ENCODE measurements at places on chromosomes 1 and 21. TPM values are rescaled to one million over a fixed set of nuclear protein-coding genes. Genes with fewer than 3 reads are reported as not detected.
A peak's percentile ranks its signal among the peaks of the same experiment; 100 is the strongest.

- ATAC-seq = no peak
These were observed 84.2 kb downstream of the LBR start for GRCh38 chr1:225343618-225344017.

- ATAC-seq = no peak
These were observed 415.0 kb downstream of the COL11A1 start for GRCh38 chr1:102693345-102693744.

DNA sequence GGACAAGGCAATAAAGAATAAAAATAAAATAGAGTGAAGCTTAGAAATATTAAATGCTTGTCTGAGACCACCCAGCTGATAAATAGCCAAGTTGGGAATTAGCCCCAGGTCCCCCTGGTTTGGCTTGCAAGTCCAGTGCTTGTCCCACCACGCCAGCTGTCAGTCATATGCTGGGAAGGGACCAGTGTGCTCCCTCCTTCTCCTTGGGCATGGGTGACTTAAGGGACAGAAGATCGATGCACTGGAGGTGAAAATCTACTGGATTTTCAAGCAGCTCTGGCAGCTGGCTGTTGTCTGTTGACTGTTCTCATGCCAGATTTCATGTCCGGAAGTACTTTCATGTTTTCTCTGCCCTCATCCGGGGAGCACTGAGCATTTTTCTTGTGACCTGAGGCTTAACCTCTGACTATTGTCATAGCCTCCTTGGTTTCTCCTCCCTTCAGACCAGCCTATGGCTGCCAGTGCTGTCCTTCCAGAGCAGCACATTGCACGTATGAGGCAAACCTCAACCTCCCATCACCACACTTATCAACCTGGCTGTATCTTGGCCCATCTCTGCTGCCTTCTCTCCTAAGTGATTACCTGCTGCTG is 12.4 kb downstream of the LMOD1 start:
- no peak for ATAC-seq

DNA sequence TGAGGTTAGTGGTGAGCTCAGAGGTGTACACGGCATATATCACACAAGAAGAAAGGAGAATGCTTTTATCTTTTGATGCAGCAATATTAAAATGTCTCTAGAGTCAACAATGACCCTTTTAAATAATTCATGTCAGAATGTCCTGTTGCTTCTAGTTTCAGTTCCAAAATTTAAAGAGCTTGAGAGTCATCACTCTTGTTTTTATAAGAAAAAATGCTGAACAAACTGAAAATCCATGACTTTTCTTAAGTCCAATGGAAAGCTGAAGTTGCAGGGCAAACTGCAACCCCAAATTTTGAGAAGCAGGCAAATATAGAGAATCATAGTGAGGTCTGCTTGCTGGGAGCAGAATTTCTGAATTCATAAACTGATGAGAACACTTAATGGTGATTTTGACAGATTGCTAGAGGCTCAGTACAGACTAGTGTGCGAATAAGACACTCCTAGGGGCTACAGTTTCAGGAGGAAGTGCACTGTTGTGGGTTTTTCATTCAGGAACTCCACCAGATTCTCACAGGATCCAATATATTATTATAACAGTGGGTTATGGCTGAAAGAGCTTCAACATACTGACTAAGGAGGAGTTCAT is 135.1 kb downstream of the CLIC6 start:
- no peak for ATAC-seq

- ATAC-seq = no peak
These were observed 44.7 kb downstream of the YARS1 start for GRCh38 chr1:32772281-32773017.

SPRR3 gene
- total RNA-seq = not detected

DNA sequence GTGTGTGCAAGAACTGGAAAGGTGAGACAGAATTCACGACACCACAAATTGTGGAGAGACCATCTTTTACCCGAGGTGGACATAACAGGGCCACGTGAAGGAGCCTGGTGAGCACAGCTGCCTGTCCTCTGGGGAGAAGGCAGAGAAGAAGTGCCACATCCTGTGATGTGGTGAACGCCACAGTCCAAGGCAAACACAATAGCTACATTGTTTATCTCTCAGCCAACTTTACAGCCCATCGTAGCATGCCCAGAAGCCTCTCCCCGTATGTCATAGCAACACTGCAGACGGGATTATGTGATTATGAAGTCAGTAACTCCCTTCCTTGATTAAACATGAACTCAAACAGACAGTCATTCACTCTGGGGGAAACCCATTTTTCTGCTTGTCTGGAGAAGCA is 612.2 kb downstream of the SMYD3 start:
- ATAC-seq = no peak

BMP8B gene
- total RNA-seq = 0.58 TPM

DNA sequence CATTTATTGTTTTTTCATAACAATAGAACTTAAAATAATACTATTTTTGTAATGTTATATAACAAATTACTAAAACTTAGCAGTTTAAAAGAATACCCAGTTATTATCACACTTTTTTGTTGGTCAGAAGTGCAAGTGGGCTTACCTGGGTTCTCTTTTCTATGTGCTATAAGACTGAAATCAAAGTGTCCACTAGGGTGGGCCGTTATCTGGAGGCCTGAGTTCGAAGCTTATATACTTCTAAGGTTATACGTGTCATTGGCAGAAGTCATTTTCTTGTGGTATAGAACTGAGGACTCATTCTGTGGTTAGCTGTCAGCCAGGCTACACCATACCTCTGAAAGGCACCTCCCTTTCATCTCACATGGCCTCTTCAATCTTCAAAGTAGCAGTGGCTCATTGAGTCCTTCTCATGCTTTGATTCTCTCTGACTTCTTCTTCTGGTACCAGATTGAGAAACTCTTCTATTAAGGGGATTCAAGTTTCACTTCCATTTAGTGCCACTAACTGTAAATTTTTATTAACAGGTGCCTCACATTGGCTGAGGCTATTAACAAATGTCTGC is 414.3 kb downstream of the AMY1C start:
- no peak for ATAC-seq

DNA sequence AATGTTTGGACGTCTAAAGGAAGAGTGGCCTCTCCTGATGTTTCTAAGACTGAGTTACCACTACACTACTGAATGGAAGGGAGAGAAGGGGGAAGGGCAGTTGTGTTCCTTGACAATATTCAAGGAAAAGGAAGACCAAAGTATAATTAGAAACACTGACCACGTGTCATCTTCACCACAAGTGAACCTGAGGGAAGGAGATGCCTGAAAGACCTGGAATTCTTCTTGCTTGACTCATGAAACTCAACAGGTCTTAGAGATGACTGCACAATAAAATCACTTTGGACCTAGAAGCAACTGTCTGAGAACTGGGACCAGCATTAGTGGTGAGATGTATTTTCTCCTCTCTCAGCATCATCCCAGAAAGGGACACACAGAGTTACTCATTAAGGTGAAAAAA is 56.7 kb downstream of the PTPN14 start:
- no peak for ATAC-seq

ITLN2 gene
- 0.29 TPM for total RNA-seq

GRCh38 chr1:178241837-178242236 is 147.9 kb downstream of the RASAL2 start:
- no peak for ATAC-seq

GRCh38 chr1:1806890-1807289 is 28.6 kb upstream of the NADK start:
- ATAC-seq = no peak

DNA sequence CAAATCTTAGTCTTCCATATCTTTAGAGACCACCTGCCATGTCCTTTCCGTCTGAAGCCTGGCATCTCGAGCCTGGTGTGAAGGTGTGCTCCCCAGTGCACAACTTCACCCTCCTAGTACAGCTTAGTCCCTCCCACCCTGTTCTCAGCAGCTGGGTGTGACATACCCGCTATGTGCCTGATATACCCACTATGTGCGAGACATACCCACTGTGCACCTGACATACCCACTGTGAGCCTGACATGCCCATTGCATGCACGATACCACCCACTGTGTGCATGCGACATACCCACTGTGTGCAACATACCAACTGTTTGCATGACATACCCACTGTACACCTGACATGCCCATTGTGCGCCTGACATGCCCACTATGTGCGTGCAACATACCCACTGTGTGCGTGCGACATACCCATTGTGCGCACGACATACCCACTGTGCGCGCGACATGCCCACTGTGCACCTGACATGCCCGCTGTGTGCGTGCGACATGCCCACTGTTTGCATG is 3.0 kb upstream of the RRP1 start:
- no peak for ATAC-seq

THEM5 gene
- not detected for total RNA-seq

DNA sequence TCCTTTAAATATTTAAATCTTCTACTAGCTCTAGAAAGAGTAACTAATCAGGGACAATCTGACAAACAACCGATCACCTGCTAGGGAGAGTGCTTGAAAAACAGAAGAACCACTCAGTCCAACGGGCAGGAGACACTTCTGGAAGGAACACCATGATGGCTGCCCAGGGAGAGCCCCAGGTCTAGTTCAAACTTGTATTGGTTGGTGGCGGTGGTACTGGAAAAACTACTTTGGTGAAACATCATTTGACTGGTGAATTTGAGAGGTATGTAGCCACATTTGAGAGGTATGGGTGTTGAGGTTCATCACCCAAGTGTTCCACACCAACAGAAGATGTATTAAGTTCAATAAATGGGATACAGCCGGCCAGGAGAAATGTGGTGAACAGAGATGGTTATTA is 4.8 kb upstream of the WDR47 start:
- ATAC-seq = no peak

SELE gene
- not detected for total RNA-seq

DNA sequence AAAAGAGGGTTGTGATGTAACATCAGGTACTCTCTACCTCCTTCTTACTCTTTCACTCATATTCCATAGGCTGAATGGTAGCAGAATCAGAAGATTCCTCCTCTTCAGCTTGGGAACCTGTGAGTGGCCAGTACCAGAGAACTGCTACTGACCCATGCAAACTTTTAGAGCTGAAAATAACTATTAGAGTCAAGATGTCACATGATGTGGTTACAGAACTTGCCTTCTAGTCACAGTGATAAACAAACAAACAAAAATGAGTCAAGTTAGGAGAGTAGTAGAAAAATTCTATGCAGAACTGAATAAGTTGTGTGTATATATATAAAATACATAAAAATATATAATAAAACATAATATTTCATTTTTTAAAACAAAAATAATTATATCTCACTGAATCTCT is 47.6 kb upstream of the RGS1 start:
- ATAC-seq = no peak

- ATAC-seq = peak; percentile 36
These were observed 719 bp upstream of the PARS2 start for GRCh38 chr1:54764922-54765561.

GRCh38 chr1:152410599-152410998 is 3.5 kb downstream of the CRNN start:
- no peak for ATAC-seq

DNA sequence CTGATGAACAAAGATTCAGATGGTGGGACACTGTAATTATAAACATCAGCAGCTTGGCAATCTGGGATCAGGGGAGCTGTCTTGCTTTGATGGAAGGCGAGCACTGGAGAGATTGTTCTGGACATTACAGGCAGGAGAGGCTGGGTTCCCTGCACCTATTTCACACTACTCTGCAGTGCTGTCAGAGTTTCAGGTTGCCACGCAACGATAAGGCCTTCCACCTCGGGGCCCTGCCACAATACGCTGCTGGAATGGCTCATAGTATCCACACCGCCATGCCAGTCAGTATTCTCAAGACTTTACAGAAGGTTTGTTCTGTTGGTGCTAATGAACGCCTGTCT is 96.8 kb downstream of the GLIS1 start:
- no peak for ATAC-seq

FMOD gene
- 0.23 TPM for total RNA-seq

CFHR5 gene
- 0.29 TPM for total RNA-seq

DNA sequence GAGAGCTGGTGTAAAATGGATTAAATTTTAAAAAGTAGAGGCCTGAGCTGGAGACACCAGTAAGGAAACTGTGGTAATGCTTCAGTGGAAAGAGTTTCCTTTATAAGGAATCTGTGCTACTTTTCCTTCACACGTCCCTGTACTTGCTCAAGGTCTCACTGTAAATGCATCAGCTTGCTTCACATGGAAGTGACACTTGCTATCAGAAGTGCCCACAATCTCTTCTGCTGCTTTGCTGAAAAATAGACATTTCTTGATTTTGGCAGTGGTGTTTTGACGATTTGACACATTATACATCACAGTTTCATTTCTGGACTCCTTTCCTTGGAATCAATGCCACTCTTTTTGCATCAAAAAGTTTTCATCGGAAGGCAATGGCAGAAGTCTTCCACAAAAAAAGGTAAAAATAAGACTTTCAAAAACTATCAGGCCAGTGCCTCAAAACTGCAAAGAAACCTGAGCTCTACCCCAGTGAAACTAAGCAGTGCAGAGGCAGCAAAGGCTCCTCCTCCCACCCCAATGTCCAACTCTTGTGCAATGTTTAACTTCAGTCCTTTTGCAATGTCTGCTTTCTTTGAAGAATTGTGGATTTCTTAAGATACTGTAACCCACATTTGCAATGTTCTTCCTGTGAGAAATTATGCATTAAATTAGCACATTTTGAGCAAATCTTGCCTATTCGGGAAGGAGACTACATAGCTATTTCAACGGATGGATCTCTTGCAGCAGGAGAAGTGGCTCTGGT is 18.4 kb upstream of the TSPAN2 start:
- peak; percentile 17 for ATAC-seq

GRCh38 chr1:202155478-202156021 is 4.9 kb downstream of the PTPN7 start:
- ATAC-seq = no peak

ERICH3 gene
- total RNA-seq = 0.50 TPM

DNA sequence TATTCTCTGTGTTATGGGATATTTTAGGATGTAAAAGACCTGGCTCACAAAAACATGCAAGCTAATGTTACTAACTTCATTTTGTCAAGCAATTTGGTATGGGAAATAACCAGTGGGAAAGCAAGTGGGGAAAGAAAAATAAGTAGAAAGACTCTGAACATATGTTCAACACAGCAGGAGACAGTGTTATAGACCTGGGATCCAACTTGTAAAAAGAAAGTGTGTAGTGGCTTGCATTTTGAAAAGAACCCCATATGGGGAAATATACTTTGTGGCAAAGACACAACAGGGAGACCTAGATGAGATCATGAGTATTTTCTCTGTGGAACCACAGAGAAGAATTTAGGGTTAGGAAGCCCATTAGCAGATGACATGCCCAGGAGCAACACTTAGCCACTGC is 212.7 kb upstream of the NRIP1 start:
- no peak for ATAC-seq

Measured in motor neuron (in vitro differentiated cells).